CD4-positive, alpha-beta T cell treated with Interleukin-17A for 4 hours (primary cell): ENCODE measurements at places on chromosomes 4 and X.
A peak's percentile ranks its signal among the peaks of the same experiment; 100 is the strongest.

DNA sequence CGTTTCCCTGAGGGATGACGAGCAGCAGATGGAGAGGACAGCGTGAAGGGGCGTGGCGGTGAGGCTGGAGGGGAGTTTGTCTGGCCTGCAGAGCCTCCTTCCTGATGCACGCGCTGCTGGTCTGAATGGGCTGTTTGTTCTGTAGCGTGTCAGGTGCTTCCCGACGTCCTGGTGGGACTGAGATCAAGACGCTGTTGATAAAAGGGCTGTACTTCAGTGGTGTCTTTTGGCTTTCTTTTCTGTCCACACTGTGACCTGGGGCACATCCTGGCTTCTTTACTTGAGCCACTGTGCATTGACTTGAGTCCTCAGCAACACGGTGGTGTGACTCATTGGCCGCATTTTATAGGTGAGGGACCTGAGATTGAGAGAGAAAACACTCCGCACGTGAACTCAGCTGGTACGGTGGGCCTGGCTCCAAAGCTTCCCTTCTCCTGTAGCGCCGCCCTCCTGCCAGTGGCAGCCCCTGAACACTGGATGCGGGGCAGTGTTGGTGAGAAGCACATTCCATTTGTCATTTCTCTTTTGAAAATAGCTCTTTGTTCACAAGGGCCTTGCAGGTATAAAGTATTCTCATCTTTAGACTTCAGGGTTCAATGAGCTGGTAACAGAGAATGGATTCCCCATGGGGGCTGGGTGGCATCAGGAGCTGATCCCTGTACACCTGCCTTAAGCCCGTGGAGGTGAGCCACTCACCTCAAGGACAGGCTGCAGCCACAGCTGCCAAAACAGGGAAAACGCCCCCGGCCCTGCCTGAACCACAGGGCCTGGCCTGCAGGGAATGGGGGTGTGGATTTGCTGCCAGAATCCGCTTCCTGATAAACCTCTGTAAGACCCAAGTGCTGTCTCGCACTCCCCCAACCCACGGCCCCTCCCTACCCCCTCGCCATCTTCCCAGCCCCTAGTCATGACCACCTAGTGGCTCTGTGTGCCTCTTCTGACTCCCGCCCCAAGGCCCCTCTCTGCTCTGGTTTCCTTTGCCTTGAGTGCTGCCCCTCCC is 29.2 kb downstream of the NSG1 start:
- DNase-seq = no peak

DNA sequence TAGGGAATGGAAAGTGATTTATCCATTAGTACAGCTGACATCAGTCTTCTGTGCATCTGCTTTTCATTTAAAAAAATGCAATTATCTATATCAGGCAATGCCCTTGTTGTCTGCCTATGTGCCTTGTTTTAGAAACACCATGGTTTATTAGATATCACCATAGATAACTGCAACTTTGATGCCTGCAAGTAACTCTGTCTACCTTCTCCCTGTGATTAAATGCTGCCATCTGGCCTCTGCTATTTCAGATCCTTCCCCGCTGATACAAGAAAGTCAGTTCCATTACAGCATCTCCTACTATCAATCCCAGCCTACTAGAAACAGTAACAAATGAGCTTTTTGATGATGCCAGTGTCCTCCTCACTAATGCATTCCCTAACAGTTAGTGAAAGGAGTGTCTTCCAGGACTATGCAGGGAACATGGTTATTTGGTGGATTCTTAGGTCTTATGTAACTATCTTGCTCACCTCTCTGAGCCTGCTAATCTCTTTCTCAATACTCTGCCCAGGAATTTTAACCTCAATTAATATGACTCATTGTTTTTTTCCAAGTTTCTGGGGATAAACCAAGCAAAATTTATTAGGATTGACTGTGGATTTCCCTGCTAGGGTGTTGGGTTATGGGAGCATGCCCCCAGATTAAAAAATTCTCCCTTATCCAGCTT is 444.9 kb downstream of the RAPGEF2 start:
- no peak for DNase-seq

DNA sequence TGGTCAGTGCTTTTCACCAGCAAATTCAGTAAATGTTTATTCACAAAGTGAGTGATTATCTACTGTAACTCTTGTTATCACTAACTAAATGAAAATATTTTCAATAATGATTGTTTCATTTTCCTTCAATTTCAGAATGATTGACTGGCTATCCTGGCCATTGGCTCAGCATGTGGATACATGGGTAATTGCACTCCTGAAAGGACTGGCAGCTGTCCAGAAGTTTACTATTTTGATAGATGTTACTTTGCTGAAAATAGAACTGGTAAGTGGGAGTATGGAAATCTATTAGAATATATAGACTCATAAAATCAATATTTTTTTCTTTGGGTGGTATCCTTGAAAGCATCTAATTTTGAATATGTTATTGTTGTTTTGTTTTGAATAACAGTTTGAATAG is 10.9 kb downstream of the USP38 start:
- no peak for DNase-seq

- no peak for DNase-seq
Measured at GRCh38 chrX:150182161-150182560, 181.0 kb upstream of the MAMLD1 start.

DNA sequence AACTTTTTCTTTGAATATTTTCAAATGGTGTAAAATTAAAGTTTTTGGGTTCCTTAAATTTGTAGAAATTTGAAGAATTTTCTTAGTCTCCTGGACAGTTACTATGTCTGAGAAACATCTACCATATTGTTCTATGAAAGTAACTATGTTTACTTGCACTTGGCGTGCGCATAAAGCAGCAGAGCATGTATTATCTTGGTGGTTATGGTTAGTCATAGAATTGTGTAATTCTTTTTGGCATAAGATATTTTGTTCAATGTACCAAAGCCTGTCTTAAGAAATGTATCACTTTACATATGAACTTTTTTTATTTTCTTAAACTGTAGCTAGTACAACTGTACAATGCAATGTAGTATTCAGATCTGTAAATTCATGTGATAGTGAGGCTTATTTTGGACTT is 49.2 kb downstream of the CDS1 start:
- DNase-seq = no peak

GRCh38 chrX:23373129-23373804 is 38.6 kb downstream of the PTCHD1 start:
- DNase-seq = no peak

- no peak for DNase-seq
Measured at GRCh38 chr4:36709991-36710390, 428.6 kb downstream of the DTHD1 start.

GRCh38 chr4:40306976-40307375 is 28.2 kb upstream of the CHRNA9 start:
- peak; percentile 41 for DNase-seq

DNA sequence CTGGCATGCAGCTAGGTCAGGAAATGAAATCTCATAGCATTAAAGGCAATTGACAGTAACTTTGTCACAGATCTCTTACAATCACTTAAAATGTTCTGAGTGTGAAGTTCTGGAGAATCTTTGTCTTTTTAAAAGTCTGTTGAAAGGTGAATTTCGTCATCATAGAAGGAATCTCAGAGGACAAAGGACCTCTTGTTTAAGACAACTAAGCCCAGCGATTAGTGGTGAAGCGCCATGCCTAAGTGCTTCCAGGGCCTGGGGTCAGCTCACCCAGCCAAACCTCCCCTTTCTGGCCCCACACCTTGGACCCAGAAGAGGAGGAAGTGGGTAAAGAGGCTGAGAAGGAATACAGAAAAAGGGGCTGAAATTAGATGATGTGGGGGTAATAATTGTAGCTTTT is 8.5 kb downstream of the FRMD7 start:
- no peak for DNase-seq

- DNase-seq = no peak
Measured at GRCh38 chr4:167614866-167615265, 380.6 kb upstream of the SPOCK3 start.

DNA sequence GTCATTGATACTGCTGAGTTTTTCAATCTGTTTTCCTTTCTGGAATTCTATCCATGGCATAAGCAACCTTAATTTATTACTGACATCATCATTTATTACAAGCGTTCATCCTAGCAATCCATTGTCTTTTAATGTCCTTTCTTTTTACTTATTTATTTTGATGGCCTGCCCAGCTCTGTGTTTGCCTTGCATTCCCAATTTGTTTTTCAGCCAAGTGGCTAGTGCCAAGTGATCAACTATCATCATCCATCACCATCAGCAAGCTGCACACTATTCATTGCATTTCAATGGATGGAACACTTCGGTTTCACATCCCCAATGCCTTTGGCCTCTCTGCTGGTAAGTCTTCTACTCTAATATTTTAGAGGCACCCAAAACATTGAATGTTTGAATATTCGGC is 831.7 kb upstream of the EPHA5 start:
- DNase-seq = no peak

DNA sequence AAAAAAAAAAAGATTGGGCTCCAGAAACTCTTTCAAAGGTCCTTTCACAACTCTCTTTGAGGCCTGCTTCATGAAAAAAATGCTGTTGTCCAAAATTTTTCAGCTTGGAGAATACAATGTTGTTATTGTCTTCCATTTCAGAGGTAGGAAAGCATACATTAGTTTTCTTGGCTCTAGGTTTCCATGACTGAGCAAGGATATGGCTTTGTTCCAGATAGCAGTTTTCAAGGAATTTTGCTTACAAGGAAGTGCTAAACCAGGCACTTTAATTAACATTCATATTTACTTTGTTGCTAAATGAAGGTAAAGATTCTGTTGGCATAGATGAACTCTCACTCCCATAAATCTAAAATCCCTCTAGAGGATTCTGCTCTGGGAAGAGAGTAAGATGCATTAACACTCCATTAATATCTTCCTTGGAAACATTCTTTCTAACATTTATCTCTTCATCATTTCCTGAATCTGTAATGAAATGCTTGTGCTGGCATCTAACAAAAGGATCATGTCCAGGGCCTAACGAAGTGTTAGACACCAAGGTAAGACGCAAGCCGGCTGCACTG is 118.4 kb downstream of the COL25A1 start:
- DNase-seq = no peak

GRCh38 chrX:121781991-121782390 is 734.6 kb downstream of the GLUD2 start:
- DNase-seq = no peak

- DNase-seq = no peak
Measured at GRCh38 chr4:40238008-40238699, 41.3 kb downstream of the RHOH start.

DNA sequence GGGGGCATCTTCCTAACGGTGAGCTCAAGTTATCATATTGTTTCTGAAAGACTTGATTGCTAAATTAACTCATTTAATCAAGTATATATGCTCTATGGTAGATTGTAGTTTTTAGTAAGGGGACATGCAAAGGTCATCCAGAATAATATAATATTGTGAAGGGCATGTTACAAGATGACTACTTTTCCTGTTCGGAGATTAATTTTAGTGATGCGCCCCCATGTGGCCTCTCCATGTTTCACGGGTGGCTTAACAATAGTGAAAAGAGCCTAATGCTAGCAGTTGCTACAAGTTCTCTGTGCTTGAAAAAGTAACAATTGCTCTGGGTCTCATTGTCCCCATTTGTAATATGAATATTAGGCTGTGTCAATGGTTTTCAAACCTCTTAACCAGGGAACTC is 12.2 kb downstream of the SMPX start:
- DNase-seq = peak; percentile 48

GRCh38 chr4:100949350-100949935 is 397.9 kb downstream of the PPP3CA start:
- no peak for DNase-seq

DNA sequence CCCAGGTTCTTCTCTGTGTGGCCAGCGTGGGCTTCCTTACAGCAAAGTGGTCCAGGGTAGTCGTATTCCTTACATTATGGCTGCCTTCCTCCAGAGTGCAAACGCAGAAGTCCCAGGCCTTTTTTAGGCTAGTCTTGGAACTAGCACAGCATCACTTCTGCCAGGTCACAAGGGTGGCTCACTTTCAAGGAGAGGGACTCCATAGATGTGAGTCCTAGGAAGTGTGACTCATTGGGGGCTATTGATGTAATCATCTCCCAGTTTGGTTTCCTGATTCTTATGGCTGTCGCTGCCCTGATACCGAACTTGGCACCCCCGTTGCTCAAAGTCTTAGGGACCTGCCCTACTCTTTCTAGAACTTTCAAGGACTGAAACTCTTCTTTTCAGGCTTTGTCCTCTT is 140.0 kb downstream of the DCK start:
- no peak for DNase-seq

DNA sequence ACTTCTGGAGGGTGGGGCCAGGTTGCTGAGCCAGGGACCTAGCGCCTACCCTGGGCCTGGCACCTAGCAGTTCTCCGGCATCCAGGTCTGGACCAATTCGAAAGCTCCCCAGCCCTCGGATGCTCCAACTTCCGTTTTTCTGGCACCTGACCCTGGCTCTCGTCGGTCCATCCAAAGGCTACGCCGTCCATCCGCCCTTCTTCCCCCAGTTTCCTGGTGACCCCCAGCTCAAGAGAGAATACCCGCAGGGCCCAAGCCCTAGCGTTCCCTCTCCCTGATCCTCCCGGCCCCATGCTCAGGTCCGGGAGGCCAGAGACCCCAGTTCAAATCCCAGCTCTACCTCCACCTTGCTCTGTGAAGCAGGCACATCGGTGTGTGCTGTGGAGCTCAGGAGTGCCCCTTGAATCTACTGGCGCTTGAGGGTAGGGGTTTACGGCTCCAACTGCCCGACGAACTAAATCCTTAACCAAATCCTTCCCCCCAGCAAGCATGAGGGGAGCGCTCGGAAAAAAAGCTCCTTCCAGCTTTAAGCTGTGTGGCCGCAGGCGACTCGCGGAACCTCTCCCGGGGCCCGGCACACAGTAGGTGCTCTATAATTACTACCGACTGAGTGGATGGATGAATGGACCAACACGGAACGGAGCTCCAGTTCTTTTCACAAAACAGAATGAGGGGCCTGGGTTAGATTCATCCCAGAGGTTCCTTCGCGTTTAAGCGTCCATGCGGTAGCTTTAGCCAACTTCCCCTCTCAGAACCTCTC is 1.1 kb downstream of the CRMP1 start:
- no peak for DNase-seq

DNA sequence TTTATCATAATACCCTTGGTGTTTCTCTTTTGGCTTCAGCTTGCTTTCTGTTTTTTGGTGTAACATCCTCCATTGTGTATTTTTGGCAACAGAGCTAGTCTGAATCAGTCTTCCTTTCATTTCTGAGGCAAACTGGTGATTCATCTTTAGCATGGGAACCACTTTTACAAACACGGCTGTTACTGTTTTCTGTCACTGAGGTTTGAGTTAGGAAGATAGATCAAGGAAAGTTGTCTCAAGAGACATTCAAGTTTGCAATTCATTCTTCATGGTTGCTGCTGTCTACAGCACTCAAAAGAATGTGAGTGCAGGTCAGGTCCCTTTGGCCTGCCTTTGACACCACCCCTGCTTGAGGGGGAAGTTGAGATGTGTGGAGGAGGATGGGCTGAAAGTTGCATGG is 36.3 kb downstream of the IL21 start:
- no peak for DNase-seq

GRCh38 chrX:38311743-38312142 is 15.6 kb downstream of the RPGR start:
- no peak for DNase-seq

DNA sequence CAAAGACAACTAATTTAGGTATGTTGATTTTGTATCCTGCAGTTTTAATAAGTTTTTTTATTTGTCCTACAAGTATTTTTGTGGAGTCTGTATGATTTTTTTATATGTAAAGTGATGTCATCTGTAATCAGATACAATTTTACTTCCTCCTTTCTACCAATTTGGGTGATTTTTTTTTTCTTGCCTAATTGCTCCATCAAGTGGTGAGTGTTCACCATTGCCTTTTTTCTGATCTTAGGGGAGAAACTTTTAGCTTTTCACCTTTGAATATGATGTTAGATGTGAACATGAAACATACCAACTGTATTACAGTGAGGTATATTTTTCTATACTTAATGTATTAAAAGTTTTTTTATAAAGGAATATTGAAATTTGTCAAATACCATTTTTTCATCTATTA is 362.3 kb downstream of the PABPC4L start:
- DNase-seq = no peak

GRCh38 chr4:8191136-8191747 is 7.8 kb upstream of the SH3TC1 start:
- DNase-seq = no peak
